ENCODE measurements at places on chromosomes 3 and 15. TPM values are rescaled to one million over a fixed set of nuclear protein-coding genes. Genes with fewer than 3 reads are reported as not detected.

- DNase-seq: no peak
Observed at GRCh38 chr3:172142051-172142863, 102.9 kb downstream of the FNDC3B start.

DNA sequence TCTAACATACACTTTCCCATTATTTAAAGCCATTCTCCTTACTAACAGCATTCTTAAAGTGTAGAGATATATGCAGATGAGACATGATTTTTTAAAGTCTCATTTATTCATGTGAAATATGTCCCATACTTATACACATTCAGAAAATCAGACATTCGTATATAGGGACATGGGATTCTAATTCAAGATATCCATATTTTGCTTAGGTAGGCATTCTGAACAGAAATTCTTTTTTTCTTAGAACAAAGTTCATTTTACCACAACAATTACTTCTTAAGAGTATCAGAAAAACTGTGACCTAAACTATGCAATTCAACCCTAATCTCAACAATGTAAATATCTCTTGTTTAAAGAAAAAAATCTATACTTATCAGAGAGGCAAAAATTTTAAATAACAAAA, 16.2 kb downstream of the DCUN1D1 start:
- DNase-seq: no peak

DNA sequence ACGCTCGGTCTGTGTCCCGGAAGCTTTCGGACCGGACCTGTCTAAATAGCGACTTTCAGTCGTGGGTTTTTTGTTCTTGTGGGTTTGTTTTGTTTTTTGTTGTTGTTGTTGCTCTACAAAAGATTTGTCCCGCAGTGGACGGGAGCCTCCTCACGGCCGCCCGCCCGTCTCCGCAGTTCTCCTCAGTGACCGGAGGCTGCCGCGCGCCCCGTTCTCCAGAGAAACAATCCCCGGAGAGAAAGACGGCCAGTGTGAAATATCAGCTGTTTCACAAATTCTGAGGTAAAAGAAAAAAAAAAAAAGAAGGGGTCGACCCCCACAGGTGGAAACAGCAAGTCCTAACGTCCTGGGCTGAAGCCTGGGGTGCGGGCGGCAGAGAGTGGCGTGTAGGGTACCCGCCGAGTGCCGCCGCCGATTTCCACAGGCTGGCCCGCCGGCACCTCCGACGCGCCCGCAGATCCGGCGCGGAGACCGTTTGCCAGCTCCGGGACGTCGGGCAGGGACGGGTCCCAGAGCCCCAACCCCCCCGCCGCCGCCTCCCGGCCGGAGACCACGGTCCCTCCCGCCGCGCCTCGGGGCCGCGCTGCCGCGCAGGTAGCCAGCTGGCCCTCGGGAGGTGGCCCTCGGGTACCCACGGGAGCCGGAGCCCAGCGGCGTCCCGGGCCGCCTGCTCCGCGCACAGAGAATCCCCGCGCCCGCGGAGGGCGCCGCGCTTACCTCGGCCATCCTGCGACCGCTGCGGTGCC, 478 bp downstream of the BNC1 start:
- peak; percentile 33 for DNase-seq

DNA sequence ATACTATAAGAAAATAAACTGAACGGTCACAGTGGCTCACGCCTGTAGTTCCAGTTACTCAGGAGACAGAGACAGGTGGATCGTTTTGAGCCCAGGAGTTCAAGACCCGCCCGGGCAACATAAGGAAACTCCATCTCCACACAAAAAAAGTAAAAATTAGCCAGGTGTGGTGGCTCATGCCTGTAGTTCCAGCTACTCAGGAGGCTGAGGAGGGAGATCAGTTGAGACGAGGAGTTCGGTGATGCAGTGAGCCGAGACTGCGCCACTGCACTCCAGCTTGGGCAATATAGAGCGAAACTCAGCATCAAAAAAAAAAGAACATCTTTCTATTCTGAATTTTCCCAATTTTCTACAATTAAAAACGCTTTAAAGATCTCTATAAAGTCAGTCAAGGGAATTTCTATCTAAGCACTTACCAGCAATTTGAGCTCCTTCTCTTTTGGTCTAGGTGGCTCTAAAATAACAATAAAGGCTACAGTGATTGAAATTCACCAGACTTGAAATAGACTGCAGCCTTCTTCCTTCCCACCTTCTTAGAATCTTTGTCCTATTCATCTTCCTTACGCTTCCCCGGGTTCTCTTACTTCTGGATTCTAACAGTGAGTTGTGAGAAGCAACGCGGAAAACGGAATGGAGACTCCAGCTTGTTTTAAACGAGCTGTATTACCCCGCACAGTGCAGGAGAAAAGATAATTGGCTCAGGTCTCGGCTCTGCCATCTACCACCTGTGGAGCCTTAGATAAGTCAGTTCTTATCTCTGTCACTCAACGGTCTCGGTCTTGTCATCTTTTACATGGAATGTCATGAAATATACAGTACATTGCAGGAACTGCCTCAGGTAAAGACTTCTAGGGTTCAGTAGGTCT, 812 bp upstream of the SEC62 start:
- DNase-seq: no peak

Gene TOP2B
- total RNA-seq: 181 TPM

Gene GOLGA8T
- 0.53 TPM for total RNA-seq

DNA sequence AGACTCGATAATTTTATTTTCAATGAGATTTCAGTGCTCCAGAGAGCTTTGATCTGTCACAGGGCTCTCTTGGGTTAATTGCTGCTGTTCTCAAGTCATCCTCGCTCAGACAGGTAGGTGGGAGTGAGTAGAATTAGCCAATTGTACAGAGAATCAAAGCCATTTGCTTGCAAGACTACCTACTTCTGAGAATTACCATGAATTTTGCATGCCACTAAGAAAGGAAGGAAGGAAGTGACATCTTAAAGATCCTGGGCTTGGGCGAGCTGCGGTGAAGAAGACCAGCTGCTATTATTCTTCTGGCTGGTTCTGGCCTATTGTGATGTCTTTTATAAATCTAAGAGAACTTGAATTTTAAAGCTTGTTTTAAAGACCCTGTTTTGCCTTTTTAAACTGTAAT, 154.1 kb upstream of the LPP start:
- DNase-seq: no peak

GRCh38 chr3:425079-425478, 228.5 kb downstream of the CHL1 start:
- no peak for DNase-seq

DNA sequence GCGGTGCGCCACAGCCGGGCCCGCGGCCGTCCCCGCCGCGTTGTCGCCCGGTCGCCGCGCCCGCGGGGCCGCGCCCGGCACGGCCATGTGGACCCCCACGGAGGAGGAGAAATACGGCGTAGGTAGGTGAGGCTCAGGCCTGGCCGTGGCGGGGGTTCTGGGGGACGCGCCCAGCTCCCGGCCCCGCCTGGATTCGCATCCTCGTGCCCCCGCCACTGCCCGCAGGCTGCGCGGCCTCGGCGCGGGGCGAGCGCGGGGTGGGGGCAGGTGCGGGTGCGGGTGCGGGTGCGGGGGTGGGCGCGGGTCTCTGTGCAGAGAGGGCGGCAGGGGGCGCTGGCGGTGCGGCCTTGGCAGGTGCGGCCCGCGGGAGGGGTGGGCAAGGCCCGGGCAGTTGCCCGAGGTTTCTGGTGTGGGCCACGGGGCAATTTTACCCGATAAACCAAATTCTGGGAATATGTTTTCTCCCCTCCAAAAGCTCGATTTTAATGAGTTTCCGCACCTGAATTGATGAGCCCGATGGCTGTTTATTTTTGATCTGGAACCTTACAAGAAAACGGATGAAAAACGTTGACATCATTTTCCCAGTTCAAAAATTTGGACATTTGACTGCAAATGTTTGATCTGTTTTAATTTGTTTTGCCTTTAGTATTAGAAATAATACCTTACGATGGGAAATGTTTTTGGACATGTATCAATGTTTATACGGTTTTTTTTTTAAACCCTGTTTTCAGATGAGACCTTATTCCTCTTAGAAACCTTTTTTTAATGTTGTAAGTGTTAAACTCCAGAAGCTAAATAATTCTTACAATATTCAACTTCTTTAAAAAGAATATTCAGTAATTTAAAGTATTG, 678 bp downstream of the DOCK3 start:
- DNase-seq: peak; percentile 71

GRCh38 chr3:191775451-191776233, 314.7 kb downstream of the PYDC2 start:
- no peak for DNase-seq

GRCh38 chr15:31391687-31392671, 65.3 kb downstream of the KLF13 start:
- DNase-seq: peak; percentile 66

Gene UCN2
- 0.68 TPM for total RNA-seq

Gene SLC12A8
- total RNA-seq: 9.1 TPM

DNA sequence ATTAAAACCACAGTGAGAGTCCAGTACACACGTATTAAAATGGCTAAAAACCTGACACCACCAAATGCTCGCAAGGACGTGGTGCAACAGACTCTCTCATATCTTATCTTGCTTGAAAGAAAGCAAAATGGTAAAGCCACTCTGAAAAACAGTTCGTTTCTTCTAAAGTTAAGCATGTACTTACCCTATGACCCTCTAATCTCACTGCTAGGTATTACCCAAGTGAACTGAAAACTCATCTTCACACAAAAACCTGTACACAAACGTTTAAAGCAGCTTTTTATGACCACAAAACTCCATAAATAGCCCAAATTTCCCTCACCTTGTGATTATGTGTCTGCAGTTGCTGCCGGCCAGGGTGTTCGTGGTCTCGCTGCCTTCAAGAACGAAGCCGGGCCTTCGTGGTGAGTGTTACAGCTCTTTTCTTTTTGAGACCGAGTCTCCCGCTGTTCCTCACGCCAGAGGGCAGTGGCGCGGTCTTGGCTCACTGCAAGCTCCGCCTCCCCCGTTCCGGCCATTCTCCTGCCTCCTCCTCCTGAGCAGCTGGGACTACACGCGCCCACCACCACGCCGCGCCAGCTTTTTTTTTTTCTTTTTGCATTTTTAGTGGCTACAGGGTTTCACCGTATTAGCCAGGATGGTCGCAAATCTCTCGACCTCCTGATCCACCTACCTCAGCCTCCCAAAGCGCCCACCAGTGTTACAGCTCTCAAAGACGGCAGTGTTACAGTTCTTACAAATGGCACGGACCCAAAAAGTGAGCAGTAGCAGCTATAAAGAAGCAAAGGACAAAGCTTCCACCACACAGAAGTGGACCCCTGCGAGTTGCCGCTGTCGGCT, 165.4 kb downstream of the TJP1 start:
- DNase-seq: peak; percentile 90

Gene FBXL22
- 0.52 TPM for total RNA-seq

DNA sequence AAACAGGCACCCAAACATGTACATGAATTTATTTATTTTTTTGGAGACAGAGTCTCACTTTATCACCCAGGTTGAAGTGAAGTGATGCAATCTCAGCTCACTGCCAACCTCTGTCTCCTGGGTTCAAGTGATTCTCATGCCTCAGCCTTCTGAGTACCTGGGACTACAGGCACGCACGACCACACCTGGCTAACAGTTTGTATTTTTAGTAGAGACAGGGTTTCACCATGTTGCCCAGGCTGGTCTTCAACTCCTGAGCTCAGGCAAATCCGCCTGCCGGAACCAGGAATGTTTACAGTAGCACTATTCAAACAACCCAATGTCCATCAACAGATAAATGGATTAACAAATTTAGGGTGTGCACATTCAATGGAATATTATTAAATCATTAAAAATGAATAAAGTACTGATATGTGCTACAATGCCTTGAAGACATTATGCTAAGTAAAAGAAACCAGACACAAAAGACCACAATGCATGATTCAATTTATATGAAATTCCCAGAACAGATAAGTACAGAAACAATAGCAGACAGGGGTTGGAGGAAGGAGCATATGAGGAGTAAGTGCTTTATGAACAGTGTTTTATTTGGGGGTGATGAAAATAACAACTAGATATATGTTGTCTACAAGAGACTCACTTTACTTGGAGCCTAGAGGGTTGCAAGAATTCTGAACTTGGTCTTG, 1.3 kb downstream of the LEO1 start:
- no peak for DNase-seq

DNA sequence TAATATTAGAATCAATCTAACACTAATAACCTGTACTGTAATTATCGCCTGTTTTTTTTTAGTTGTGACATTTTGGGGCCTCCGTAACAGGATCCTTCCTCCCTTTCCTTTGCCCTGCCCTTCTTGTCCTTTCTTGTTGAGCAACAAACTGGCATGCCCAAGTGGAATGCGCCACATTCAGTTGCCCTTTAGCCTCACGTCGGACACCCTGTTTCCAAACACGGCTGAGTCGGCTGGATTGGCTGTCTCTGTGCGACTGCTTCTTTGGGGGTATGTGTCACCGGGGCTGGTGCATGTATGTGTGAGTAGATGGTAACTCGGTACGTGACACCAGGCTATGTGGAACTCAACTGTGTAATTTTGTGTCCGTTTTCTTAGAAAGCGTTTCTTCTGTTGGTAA, 24.1 kb downstream of the TRAK1 start:
- no peak for DNase-seq

GRCh38 chr3:59425371-59425770, 375.5 kb upstream of the CFAP20DC start:
- DNase-seq: no peak

DNA sequence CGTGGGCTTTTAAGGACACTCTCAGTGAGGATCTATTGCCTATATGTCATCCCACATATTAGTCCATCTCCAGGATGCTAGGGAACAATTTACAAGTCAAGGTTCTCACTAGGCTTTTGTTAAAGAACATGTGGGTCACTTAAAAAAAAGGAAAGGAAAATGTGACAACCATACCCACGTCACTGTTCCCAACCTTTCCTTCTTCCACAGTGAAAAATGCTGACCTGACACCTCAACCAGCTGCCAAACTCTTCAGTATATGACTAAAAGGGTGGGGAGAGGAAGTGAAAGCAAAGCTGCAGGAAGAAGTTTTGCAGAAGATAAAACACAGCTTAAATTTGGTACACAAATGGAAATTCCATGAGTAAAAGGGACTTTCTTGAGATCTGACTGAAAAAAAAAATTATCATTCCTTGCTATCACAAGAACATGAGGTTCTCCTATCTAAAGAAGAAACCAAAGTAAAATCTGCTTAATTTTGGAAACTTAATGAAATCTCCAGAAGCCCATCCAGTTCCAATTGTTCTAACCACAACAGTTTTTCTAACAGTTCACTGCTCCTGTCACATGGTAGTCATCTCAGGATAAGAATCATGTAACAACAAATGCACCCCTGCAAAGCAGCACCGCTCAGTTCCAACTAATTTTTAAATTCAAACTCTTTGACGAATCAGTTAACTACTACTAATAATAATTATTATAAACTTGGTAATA, 117.0 kb upstream of the TSPAN3 start:
- DNase-seq: no peak

Gene AMIGO3
- total RNA-seq: 3.0 TPM

Gene GPR171
- total RNA-seq: not detected

- DNase-seq: peak; percentile 74
Observed at GRCh38 chr15:40050788-40051470, 11.9 kb upstream of the SRP14 start.

- DNase-seq: no peak
Observed at GRCh38 chr3:48233542-48233941, 7.4 kb upstream of the ZNF589 start.

DNA sequence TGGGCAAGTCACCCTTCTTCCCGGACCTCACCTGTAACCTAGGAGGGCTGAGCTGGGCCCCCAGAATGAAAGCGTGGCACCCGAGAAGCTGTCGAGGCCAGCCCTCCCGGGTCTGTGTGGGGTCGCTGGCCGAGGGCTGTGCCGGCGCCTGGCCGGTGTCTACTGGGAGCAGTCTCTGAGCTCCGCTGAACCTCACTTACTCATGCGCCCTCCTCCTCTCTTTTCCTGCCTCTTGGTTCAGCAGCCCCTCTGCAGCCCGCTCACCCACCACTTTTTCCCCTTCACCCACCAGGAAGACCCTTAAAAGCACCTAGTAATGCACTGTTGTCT, 419 bp downstream of the HYKK start:
- no peak for DNase-seq

- DNase-seq: no peak
Observed at GRCh38 chr3:141100112-141100511, 49.0 kb downstream of the SPSB4 start.

All from H9 (cell line).